ENCODE measurements at places on chromosomes 13 and 19.
A peak's percentile ranks its signal among the peaks of the same experiment; 100 is the strongest.

DNA sequence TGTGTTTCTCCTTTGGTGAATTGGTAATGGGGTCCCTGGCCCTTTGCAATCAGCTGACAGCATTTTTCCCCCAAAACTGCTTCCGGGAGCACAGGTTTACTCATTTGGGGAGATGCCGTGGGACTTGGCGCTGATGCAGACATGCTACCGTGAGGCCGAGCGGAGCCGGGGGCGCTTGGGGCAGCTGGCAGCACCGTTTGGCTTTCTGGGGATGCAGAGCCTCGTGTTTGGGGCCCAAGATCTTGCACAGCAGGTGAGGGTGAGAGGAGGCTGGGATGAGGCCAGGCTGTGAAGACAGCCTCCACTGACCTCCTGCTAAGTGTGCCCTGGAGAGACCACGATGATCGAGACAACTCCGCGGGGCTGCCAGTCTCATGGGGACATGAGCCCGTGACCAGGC is 13.4 kb upstream of the COLGALT1 start:
- no peak for DNase-seq

- DNase-seq = no peak
Observed at GRCh38 chr13:98345107-98345935, 168.3 kb upstream of the RNF113B start.

GRCh38 chr13:75986818-75987217 is 350.7 kb downstream of the LMO7 start:
- peak; percentile 36 for DNase-seq

- no peak for DNase-seq
Observed at GRCh38 chr13:26914624-26915023, 154.0 kb upstream of the GPR12 start.

- peak; percentile 46 for DNase-seq
Observed at GRCh38 chr19:800360-801029, 3.2 kb downstream of the PTBP1 start.

GRCh38 chr13:111625526-111626315 is 305.3 kb downstream of the TEX29 start:
- DNase-seq = no peak

GRCh38 chr19:45632468-45633196 is 6.6 kb downstream of the EML2 start:
- peak; percentile 89 for DNase-seq

GRCh38 chr19:8578642-8579265 is 1.5 kb upstream of the MYO1F start:
- DNase-seq = peak; percentile 63

DNA sequence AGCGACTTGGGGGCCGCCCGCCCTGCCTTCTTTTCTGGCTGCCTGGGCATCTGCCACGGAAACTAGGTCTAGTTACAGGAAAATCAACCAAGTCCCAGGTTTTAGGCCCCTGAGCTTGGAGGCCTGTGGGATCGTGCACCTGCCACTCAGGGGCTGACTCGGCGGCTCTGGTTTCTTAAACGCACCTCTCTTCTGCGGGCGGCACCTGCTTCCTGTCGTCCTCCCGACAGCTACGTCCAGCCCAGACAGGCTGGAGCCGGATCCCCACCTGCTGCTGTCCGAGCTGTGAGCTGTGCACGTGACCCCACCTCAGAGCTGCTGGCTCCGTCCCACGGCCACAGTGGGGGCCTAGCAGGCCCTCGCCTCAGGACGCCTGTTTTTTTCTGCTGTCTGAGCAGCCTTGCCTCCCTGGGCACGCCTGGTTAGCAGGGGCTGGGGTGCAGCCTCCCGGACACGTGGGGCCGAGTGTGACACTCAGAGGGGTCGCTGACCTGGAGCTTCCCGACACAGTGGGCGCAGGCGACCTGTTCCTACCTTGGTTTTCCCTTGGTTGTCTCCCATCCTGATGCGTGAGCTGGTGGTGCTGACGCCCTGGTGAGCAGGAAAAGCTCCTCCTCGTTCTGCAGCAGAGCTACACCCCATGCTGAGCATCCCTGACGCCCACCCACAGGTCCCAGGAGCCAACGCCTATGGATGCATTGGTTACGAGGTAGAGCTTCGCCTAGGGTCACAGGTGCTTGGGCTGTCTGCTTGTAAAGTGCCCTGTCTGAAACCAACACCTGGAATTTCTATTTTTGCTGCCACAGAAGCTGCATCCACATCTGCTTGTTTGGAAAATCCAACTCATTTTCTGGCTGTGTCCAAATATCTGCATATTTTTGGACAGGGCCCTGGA is 17.5 kb downstream of the TMEM255B start:
- no peak for DNase-seq

- DNase-seq = no peak
Observed at GRCh38 chr13:44622708-44623107, 46.6 kb upstream of the TSC22D1 start.

GRCh38 chr13:41981951-41982715 is 21.2 kb upstream of the VWA8 start:
- no peak for DNase-seq

DNA sequence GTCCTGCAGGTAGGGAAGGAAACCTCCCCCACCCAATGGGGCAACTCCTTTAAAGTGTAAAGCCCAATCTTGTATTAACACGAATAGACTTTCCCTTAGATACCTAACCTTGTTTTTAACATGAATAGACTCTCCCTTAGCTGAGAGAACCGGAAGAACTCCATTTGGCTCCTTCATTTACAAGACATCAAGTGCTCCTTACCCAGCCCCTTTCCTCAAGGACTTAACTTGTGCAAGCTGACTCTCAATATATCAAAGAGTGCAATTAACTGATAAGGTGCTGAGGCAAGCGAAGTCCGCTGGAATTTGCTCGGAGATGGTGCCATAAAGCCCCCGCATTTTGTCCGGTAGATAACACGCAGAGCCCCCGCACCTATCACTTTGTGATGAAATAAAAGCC is 9.9 kb upstream of the ZNF90 start:
- DNase-seq = no peak

- no peak for DNase-seq
Observed at GRCh38 chr19:38743394-38744297, 628 bp downstream of the CAPN12 start.

DNA sequence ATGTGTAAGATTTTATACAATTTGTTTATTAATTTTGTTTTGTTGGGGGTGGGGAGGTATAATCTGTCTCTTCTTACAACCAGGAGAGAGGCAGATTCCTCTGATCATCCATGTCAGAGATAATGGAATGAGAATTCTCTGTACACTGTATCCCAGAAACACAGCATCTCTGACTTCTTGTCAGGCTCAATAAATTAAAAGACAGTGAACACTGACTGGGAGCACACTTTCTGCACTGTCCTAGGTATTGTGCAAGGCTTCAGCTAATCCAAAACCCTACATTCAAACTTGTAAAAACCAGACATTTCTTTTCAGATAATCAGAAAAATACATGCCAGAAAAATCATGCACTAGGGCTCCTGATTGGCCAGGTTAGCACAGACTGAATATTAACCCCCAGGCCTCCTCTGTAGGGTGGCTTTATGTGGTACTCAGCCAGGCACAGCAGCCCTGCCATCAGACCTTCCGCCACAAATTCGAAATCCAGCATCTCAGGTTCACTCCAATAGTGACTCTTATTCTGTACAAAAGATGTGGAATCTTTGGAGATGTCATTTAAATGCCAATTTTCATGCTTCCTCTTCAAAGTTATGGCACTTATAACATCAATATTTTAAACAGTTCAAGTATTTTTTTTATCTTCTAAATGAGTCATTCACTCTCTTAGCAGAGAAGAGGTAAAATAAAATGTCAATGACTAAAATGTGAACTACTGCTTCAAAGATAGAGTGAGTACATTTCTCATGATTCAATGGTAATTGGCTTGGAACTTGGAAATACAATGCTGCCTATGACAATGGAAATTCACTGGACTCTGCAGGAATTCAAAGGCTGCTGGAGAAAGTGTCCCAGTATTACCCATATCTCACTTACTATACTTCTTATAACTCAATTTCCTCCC is 211.5 kb downstream of the KLF12 start:
- DNase-seq = no peak

GRCh38 chr19:17255150-17255621 is 9.4 kb downstream of the USHBP1 start:
- DNase-seq = no peak

DNA sequence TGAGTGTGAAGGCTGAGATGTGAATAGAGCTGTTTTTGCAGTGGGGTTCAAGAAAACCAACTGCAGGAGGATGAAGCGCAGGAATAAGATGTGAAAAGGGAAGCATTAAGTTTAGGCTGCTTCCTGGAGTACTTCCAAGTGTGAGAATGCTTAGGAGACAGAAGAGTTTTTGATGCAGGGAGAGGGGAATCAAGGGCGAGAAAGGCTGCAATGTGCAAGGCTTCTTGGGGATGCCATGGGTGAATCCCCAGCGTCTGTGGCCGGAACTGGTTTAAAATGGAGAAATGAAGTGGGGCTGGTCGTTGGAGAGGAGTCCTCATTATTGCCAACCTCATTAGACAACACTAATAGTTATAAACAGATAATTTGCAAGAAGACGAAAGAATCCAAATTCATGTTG is 764.9 kb downstream of the LIG4 start:
- DNase-seq = no peak

Measured in umbilical cord (tissue), 2 donors.